ENCODE measurements at places on chromosomes 4 and X.

- no peak for DNase-seq
Measured at GRCh38 chr4:80312124-80312523, 23.4 kb upstream of the CFAP299 start.

DNA sequence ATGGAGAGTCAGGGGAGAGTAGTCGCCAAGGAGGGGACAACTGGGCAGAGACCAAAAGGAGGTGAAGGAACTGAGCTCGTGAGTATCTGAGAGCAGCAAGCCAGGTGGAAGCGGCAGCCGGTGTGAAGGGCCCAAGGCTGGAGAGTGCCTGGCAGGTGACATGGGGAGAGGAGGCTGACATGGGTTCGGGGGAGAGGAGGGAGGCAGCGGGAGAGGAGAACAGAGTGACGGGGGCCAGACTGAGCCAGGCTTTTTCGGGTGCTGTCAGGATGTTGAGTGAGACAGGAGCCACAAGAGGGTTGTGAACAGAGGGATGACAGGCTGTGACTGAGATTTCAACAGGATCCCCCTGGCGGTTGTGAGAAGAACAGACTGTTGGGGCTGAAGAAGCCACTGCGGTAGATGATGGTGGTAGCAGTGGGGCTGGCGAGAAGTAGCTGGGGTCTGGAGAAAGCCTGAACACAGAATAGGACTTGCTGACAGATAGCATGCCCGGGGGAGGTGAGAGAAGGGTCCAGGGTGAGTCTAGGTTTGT is 5.7 kb downstream of the ELK1 start:
- no peak for DNase-seq

DNA sequence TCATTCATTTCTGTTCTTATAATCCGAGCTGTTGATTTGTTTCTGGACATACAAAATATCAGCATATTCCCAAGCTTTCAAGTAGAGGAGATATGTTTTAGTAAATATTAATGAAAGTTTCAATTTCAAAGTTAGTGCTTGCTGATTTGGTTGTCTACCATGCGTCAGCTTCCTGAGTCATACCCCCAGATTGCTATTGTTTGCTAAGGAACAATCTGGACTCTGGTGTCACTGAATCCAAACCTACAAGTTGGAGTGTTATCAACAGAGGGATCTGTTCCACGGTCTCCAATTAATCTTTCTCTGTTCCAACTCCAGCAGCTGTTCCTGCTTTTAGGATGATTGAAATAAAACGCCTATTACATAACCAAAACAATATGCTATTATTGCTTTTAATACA is 96.1 kb upstream of the FAM9A start:
- DNase-seq = no peak

GRCh38 chr4:11773798-11774197 is 345.1 kb upstream of the HS3ST1 start:
- no peak for DNase-seq

GRCh38 chr4:123265443-123265842 is 131.2 kb upstream of the SPRY1 start:
- no peak for DNase-seq

GRCh38 chrX:30181353-30181752 is 34.0 kb upstream of the MAGEB2 start:
- DNase-seq = no peak

DNA sequence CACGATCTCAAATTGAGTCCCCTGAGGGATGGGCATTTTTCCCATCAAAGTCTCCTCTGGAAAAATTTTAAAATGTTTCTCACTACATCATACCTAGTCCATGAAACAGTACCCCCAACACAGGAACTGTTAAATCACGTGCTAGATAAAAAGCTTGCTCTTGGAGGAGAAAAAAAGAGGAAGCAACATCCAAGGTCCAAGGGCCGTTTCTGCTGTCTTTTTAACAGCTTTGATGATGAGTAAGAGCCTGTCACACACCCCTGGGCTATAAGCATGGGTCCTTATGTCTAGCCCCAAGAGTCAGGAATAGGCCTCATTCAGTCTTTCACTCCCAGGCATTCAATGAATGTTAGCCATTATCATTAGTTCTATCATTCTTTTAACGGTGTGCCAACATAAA is 128.9 kb downstream of the SH3KBP1 start:
- DNase-seq = no peak

- DNase-seq = no peak
Measured at GRCh38 chr4:28682847-28683246, 1822.2 kb downstream of the STIM2 start.

DNA sequence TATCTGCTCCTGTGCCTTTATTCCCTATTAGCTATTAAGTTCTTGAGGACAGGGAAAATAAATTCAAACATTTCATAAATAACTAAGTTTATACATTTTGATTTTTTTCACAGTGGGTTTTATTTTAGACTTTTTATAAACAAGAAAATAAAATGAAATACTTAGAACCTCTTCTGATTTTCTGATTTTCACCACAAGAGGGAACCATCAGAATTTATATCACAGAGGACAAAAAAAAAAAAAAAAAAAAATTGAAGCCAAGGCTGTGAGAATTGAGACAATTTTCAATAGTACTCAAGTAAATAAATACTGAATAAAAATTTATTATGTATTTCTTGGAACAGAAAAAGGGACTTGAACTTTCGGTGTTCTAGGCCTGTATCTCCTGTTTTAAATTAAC is 288.1 kb downstream of the SH3BGRL start:
- DNase-seq = no peak

GRCh38 chr4:112120021-112120420 is 25.2 kb upstream of the FAM241A start:
- DNase-seq = no peak

- DNase-seq = no peak
Measured at GRCh38 chr4:185811509-185812364, at the start of gene SORBS2. Gene SORBS2, minus strand, starts transcription at chr4:185812194. Its CDS starts 121,623 bp downstream, at chr4:185690571.

DNA sequence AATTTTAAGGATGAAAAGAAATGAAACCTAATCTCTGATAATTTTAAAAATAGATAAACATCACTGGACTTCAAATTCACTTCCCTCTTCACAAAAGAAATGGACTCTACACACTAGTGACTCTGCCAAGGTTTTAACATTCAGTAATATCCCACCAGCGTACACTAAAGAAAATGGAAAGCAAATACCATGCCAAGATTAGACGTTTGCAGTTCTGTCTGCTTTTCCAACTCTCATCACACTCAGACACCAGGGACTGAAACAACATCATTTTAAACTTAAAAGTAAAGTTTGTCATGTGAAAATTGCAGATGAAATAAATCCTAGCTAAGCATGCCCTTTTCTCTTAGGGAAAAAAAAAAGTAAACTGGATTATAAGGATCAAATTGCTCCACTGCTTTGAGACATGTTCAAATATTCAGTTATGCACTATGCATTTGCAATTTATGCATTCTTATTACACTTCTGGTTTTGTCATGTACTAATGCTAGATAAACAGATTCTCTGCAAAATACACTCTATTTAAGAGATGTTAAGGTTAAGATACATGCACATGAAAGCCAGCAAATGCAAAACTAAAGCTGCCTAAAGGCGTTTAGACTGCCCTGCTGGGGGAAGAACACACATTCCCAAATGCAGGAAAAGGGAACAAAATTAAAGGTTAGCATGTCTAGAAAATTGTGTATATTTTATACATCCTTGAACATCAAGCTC is 534.4 kb upstream of the EPHA5 start:
- DNase-seq = no peak

DNA sequence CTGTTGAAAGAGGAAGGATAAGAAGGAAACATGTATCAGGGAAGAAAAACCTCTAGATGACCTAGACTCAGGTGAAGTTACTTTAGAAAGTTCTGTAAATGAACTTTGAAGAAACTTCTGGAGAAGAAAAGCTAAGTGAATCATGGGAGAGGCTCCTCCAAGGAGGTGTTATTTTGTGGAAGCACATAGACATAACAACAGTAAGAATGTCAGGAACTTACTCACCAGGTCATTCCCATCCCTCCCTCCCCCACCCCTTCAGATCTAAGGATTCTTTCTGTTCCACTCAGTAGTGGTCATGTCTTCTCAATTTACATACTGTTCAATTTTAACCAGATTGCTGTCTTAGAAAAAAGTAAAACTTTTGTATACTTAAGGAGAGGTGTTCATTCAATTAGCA is 310.5 kb upstream of the DDX53 start:
- no peak for DNase-seq
